ENCODE measurements at places on chromosomes 4 and X.
A peak's percentile ranks its signal among the peaks of the same experiment; 100 is the strongest.

GRCh38 chr4:16819652-16820051 lies 78.8 kb downstream of the LDB2 start:
- H3K4me1 ChIP-seq: no peaks in the 10 kb centered on the region
- H3K4me3 ChIP-seq: no peak overlapping the region
- H3K27me3 ChIP-seq: no peaks in the 10 kb centered on the region
- no peak overlapping the region for H3K27ac ChIP-seq

DNA sequence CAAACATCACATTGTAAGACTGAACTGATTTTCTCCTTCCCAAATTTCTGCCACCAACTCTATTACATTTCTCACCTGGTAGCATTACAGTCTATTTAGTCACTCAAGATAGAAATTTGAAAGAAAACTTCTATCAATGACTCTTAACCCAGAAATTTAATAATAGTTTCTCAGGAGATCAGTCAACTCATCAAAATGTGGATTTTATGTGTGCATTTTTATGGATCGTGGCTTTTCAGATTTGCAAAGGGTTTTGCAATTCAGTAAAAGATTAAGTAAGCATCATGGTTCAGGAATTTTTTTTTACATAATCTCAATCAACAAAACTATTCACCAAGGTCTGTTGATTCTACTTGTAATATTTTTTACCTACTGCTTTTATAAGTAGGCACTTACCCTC lies 111.1 kb downstream of the CFAP299 start:
- no peaks in the 10 kb centered on the region for H3K36me3 ChIP-seq
- no peak overlapping the region for H3K27ac ChIP-seq
- H3K4me3 ChIP-seq: no peak overlapping the region

DNA sequence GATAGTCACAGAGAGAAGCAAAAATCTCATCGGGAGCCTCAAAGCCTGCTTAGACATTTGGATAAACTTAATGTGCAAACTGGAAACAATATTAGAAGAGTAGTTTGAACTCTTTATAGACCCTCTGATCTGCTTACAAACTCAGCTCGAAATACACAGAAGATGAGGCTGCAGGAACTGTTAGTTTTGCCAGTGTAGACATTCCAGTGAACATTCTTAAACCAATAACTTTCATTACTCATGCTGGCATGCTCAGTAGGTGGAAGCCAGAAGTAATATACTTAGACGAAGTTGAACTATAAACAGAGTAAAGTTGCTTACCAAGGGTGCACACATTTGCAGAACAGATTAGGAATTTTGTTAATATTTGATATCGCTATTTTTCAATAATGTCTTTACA lies 303.5 kb downstream of the ANKRD50 start:
- H3K4me3 ChIP-seq: no peak overlapping the region
- H3K4me1 ChIP-seq: no peaks in the 10 kb centered on the region
- DNase-seq: no peak
- no peaks in the 10 kb centered on the region for H3K27me3 ChIP-seq

DNA sequence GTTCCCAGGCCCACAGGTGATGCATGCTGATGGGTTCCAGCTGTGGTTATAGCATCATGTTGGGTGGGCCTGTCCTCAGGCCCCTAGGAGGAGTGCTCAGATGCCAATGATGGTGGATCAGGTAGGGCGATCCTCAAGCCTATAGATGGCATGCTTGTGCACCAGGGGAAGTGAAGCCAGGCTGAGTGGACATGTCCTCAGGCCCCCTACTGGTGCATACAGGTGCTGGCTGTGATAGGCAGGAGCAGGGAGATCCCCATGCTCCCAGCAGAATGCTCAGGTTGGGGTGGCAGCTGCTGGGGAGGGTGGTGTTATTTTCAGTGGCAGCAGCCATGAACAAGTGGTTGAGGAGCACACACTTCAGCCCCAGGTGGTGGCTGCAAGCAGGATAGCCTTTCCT lies 96.0 kb downstream of the SMARCA1 start:
- DNase-seq: no peak
- no peak overlapping the region for H3K4me3 ChIP-seq
- no peaks in the 10 kb centered on the region for H3K4me1 ChIP-seq
- no peaks in the 10 kb centered on the region for H3K36me3 ChIP-seq
- no peak overlapping the region for H3K27ac ChIP-seq
- no peaks in the 10 kb centered on the region for H3K27me3 ChIP-seq

DNA sequence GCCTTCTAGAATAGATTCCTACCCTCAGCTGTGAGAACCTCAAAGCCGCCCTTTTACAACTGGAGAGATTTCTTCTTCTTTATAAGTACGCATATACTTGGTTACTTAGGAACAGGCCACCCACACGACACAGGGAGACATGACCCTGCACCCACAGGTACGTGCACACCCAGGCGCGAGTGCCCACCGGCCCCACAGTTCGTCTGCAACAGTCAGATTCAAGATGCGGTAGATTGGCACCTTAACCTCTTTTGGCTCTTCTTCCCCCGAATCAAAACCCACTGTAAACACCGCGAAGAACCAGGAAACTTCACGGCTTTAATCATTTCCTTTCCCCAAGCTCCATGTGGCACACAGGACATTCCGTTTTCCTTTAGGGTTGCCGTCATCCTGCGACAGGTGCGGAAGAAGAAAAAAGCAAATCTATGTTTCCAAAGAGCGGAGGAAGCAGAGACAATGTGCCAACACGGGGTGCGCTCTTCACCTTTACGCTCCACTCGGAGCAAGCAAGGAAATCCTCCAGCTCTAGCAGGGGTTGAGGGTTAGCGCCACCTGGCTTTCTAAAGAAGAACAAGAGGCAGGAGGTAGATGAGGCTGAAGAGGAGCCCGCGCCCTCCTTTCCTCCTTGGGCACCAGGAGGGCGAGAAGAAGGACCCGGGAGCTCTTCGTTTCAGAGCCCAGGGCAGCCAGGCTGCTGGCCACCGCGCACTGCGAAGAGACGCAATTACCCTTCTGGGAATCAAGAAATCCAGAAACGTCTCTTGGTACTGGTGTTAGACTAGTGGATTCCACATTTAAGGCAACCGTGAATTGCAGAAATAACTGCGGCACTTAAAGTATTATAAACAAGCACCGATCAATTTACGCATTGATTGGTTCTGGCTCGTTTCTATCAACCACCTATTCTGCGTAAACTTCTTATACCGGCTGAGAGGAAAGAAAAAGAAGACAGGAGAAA lies 35.7 kb downstream of the HAND2 start:
- no peaks in the 10 kb centered on the region for H3K36me3 ChIP-seq
- H3K4me1 ChIP-seq: peaks cover 9% of the 10 kb centered on the region
- DNase-seq: peak; percentile 61
- peak overlapping the region; percentile 44 for H3K4me3 ChIP-seq
- H3K27ac ChIP-seq: no peak overlapping the region
- H3K27me3 ChIP-seq: no peaks in the 10 kb centered on the region

DNA sequence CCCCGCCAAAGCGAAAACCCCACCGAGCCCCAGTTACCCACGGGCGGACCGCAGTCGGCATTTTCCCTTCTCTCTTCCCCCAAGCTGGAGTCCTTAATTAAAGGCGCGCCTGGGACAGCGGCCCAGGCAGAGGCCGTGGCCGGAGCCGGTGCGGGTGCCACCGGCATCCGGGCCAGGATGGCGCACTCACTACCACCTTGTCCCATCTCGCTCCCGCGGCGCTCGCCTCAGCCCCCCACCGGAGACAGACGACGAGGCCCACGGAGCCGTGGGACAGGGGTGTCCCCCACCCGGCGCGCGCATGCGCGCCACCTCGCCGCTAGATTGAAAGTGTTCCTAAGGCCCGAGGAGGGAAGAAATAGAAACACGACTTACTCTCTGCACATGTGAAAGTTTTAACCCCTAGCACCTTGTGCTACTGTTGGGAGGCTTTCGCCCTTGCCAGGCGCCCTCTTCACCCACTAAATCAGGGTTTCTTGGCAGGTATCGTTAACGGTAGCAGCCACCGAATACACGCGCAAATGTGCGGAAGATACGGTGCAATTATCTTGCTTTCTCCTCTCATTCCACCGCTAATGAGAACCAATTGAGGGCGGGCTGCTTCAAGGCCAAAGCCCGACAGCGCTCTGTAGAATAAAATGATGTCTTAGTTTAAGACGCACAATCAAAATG lies 64.3 kb upstream of the CCDC160 start:
- H3K4me1 ChIP-seq: peaks cover 3% of the 10 kb centered on the region
- peak overlapping the region; percentile 75 for H3K4me3 ChIP-seq
- peak overlapping the region; percentile 48 for H3K27ac ChIP-seq
- H3K27me3 ChIP-seq: no peaks in the 10 kb centered on the region
- peak; percentile 26 for DNase-seq
- H3K36me3 ChIP-seq: no peaks in the 10 kb centered on the region

DNA sequence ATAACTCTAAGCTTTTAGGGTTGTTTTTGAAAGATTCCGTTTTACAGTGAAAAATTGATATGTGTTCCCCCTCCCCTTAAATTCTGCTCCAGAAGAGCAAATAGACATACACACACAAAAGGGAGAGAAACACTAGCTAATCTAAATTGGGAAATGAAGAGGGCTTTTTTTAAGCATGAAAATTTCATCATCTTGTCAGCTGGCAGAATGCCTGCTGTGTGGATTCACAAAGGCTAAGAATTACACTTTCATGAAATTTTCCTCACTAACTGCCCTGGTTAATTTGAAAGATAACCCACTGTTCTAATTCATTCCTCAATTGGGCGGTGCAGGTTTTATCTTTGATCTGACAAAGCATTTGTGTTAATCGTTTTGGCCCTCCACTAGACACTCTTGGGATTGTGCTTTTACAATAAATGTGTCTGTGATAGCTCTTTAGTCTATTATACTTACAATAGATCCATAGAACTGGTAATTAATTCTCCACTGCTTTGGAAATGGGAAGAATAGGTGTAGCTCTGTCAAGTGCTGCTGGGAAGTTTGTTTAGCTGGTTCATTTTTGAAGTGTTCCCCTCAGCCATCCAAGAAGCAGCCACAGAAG lies 152.9 kb downstream of the POLA1 start:
- no peak for DNase-seq
- no peak overlapping the region for H3K4me3 ChIP-seq
- no peaks in the 10 kb centered on the region for H3K27me3 ChIP-seq
- no peak overlapping the region for H3K27ac ChIP-seq

DNA sequence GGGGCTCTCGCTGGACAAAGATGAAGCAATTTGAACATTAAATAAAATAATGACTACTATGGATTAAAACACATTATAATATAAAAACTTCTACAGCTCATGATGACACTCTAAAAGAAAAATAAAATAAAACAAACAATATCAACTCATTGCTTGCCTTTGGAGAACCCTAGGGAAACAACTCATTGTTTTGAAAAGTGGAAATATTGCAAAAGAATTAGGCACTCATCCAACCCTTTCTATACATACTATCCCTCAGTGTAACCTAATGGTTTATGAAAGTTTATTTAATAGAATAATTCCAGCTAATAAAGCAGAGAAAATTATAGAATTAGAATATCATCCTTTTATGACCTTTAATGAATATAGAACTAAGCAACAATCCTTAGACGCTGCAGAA lies 718 bp downstream of the RAB40A start:
- no peaks in the 10 kb centered on the region for H3K27me3 ChIP-seq
- H3K36me3 ChIP-seq: no peaks in the 10 kb centered on the region
- no peak overlapping the region for H3K27ac ChIP-seq
- H3K4me3 ChIP-seq: no peak overlapping the region

Measured in naive thymus-derived CD4-positive, alpha-beta T cell (primary cell).